Aorta (tissue), 5 donors: ENCODE measurements at places on chromosomes 1 and 21. TPM values are rescaled to one million over a fixed set of nuclear protein-coding genes. Genes with fewer than 3 reads are reported as not detected.
A peak's percentile ranks its signal among the peaks of the same experiment; 100 is the strongest.

Gene SLC22A15
- 6.6 TPM for total RNA-seq

- no peak for DNase-seq
Observed at GRCh38 chr1:235911876-235912275, 45.2 kb upstream of the LYST start.

DNA sequence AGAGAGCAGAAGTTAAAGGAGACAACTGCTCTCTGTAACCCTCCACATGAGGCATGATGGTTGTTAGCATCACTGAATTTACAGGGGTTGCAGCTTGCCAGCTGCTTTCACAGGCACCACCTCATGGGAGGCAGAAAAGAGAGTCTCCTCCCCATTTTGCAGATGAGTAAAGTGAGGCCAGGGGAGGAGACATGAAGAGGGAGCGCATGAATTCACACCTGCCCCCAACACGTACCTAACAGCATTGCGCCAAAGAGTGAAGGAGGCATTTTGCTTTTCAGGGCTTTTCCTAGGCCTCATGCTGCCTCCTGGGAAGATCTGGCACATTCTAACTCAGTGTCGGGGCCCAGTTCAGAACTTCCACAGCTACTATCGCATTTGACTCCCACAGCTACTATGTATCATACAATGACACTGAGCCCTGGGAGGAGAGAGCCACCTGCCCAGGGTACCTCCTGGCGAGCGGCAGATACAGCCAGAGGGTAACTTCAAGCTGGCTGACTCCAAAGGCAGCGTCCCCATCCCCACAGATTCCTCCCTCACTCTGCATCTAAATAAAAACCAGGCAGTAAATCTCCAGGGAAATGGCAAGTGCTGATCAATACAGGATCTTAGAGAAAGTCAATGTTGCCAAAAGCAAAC lies 34.0 kb downstream of the GLIS1 start:
- DNase-seq = peak; percentile 20

GRCh38 chr1:231776010-231776756 lies 149.6 kb downstream of the DISC1 start:
- DNase-seq = no peak

Gene DEDD
- total RNA-seq = 44.7 TPM

DNA sequence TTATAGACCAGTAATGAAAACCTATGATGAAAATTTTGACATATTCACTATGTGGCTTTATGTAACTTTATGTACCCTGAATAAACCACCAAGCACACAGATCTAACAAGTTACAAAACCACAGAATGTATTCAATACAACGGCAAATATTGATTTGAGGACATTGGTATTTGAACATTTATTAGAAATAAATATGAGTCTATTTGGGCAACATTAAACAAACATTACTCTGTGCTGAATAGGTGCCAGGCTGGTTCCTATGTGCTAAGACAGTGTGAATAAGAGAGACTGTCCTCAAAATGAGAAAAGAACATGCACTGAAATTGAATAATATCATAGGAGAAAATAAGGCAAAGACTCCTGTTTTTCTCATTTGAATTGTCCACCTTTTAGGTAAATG lies 1341.2 kb downstream of the PLA2G4A start:
- DNase-seq = no peak

DNA sequence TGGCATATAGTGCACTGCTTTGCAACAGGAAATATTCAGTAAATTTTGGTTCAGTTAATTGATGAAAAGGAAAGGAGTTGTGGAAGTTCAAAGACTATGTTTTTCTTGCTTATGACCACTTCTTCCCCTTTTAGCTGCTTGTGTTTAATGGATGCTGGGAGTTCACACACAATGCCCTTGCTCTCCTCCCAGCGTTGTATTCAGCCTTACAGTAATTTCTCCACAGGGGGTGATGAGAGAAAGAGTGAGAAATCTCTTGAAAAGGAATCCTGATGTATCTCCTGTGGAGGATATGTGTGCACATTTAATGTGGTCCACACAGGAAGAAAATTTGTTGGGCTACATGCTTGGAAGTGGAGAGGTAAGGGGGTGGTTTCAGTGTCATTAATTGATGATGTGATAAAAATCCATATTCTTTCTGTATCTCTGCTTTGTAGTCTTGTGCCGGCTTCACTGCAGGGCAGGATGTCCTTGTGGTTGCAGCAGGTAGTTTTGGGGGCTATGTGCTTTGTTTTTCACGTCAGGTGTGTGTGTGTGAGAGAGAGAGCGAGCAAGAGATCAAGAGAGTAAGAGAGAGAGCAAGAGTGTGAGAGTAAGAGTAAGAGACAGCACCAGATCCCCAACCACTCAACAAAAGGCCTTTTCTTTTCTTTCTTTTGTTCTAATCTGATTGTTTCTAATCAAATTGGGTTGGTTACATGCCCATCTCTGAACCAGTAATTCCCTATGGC lies 204.4 kb downstream of the RWDD3 start:
- DNase-seq = no peak

- no peak for DNase-seq
Observed at GRCh38 chr1:196317535-196318522, 290.4 kb downstream of the KCNT2 start.

Gene SELP
- 9.1 TPM for total RNA-seq

Gene LCE3D
- not detected for total RNA-seq
